Activated naive CD4-positive, alpha-beta T cell treated with Interleukin-2 at 50 U/mL for 16 hours (primary cell): ENCODE measurements at places on chromosomes 5 and 9.

DNA sequence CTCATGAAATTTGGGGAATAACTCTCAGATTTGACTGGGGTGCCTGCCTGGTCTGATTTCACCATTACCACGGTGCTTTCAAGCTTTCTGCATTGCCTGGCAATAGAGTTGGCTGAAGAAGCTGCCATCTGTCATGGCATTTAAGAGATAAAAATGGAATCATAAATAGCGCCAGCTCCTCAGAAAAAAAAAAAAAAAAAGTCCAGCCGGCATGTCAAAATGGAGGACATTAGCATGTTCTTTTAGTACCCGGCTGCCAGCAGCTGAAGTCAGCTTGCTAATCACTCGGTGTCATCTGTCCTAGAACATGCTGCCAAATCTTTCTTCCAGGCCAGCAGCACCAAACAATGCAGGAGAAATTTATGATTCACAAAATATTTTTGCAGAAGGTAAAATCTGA lies 57.7 kb upstream of the CER1 start:
- no peak for DNase-seq

DNA sequence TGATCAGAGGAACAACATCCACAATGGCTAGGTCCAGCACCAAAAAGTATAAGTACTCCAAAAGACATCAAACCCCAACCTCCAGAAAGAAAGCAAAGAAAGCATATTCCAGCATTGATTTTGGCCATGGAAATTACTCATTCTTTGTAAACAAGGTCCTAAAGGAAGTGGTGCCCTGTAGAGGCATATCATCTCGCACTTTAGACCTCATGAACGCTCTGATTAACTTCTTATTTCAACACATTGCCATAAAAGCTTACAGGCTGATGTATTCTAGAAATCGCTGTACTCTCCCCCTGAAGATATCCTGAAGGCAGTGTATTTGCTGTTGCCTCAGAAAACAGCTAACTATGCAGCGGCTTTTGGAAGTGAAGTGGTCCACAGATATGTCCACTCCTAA lies 82.7 kb upstream of the TNPO1 start:
- DNase-seq, result no peak

DNA sequence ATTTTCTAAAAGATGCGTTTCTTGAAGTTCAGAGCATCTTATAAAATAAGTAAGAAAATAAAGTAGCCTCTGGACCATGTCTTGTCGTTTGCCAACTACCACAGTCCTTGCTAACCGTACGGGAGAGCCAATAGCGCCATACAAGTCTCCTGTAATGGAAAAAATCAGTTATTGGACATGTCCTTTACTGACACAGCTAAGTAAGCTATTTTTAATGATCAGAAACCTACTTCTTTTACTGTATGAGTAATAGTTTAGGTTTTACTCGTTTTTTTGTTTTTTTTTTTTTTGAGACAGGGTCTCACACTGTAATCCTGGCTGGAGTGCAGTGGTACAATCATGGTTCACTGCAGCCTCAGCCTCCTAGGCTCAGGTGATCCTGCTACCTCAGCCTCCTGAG lies 37.7 kb upstream of the RAPGEF6 start:
- DNase-seq, result no peak

DNA sequence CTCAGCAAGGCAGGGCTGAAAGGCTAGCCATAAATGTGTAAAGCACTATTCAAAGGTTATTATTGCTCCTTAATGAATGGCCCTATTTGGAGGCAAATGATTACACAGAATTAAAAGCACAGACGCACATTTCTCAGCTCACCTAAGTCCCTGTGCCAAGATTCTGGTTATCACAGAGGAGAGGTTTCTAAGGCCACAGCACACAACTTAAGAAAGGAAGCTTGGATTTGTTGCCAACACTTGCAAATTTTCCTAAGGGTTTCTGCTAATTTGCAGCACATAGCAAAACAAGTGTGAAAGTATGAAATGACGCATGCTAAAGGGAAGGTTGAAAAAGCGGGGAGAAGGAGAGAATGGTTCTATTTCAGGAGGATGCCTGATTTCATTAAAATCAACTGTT lies 834.1 kb upstream of the C9orf72 start:
- no peak for DNase-seq

DNA sequence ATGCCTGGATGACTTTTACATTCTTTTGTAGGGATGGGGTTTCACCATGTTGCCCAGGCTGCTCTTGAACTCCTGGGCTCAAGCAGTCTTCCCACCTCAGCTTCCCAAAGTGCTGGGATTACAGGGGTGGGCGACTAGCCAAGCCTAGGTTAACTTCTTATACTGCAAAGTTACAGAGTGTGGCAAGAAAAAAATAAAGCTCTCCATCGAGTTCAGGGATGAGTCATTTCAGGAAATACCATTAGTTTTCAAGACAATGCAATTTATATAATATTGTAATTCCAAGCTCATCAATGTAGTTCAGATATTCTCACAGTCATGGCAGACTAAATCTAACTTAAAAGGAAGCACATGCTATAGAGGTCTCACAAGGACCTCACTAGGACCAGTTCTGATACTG lies 11.5 kb upstream of the ABO start:
- DNase-seq, result no peak

GRCh38 chr5:122943050-122943698 lies 93.4 kb downstream of the PPIC start:
- no peak for DNase-seq

GRCh38 chr5:38807570-38808483 lies 38.0 kb upstream of the OSMR start:
- no peak for DNase-seq

GRCh38 chr9:18923671-18924430 lies 109.2 kb downstream of the SAXO1 start:
- no peak for DNase-seq

GRCh38 chr5:28903643-28904042 lies 1865.3 kb upstream of the CDH9 start:
- no peak for DNase-seq

GRCh38 chr5:60379907-60380306 lies 320.1 kb downstream of the DEPDC1B start:
- DNase-seq, result no peak

- no peak for DNase-seq
These were observed 202.7 kb downstream of the ATP10B start for GRCh38 chr5:160649304-160649703.

- DNase-seq, result no peak
These were observed 21.8 kb upstream of the MSH3 start for GRCh38 chr5:80632700-80633099.

- DNase-seq, result no peak
These were observed 15.8 kb downstream of the PTPA start for GRCh38 chr9:129126749-129127618.

- DNase-seq, result no peak
These were observed 16.9 kb upstream of the LAMC3 start for GRCh38 chr9:130991778-130992681.

DNA sequence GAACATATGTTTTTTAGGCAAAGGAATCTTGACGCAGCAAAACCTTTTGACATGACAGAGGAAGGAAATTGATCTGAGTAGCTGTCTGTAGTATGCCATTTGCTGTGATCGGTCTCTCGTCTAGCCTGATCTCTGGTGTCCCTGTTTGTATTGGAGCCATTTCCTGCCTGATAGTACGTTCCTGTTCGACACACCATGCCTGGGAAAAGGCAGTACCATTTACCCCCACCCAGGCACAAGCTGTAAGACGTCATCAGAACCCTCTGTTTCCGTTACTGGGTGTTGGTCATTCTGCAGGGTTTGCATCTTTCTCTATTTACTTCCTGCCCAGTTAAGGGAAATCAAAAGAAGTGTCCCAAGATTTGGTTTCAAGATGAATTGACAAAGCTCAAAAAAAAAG lies 129.7 kb downstream of the CEMIP2 start:
- no peak for DNase-seq

GRCh38 chr9:117232281-117232680 lies 182.6 kb downstream of the ASTN2 start:
- DNase-seq, result no peak

DNA sequence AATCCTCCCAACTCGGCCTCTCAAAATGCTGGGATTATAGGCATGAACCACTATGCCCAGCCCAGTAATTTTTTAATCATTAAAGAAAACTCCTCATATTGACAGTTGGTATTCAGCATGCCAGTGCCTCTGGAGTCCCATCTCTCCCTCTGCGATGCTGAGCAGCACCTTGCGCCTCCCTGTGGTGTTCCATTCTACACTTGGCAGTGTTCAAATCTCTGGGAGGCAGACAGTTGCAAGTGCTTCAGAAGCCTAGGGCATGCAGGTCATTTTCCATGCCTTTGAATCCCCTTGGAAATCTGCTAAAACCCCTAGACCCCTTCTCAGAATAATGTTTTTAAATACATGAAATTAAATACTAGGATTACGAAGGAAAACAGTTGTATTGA lies 41.3 kb downstream of the GARNL3 start:
- no peak for DNase-seq

- no peak for DNase-seq
These were observed 69.8 kb upstream of the DAB2 start for GRCh38 chr5:39494534-39494933.

- no peak for DNase-seq
These were observed 135.4 kb upstream of the SPEF2 start for GRCh38 chr5:35482167-35482755.

DNA sequence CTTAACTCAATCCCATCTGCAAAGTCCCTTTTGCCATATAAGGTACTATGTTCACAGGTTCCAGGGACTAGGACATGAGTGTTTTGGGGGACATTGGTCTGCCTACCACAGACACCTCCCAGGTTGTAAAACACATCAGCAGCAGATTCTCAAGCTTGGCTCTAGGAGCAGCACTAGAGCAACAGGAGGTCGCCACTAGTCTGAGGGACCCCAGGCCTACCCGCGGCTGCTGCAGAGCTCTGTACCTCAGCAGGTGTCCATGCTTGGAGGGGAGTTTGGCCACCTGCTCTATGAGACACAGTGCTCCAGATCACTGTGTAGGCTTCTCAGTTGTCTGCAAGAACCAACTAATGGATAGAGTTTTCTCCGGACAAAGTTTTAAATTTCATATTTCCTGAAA lies 262.2 kb upstream of the ARRDC3 start:
- DNase-seq, result no peak

DNA sequence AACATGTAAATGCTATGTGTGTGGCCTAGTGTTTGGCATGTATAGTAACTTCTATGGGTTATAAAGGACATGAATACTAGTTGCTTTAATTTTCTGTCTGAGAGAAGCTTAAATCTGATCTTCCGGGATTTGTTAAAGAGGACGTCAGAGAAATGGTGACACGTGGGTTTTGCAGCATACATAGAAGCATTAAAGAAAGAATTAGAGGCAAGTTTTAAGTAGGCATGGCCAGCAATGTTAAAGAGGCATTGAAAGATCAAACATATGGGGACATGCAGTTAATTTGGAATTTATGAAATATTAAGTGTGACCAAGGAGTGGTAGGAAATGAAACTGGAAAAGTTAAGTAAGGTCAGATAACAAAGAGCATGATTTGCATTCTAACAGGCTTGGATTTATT lies 311.4 kb upstream of the RIOK2 start:
- no peak for DNase-seq

- DNase-seq, result no peak
These were observed 203.2 kb downstream of the SEMA6A start for GRCh38 chr5:116371431-116371830.
